ENCODE measurements at places on chromosomes 5 and 9.

DNA sequence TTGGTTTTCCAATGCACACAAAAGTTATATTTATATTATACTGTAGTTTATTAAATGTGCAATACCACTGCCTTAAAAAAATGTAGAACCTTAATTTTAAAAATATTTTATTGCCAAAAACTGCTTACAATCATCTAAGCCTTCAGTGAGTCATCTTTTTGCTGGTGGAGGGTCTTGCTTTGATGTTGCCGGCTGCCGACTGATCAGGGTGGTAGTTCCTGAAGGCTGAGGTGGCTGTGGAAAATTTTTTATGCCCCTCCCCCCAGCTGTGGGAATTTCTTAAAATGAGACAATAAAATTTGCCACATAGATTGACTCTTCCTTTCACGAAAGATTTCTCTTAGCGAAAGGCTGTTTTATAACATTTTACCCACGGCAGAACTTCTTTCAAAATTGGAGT lies 75.9 kb upstream of the SLC25A51 start:
- DNase-seq, result no peak

GRCh38 chr9:97675655-97676054 lies 21.5 kb downstream of the XPA start:
- no peak for DNase-seq

DNA sequence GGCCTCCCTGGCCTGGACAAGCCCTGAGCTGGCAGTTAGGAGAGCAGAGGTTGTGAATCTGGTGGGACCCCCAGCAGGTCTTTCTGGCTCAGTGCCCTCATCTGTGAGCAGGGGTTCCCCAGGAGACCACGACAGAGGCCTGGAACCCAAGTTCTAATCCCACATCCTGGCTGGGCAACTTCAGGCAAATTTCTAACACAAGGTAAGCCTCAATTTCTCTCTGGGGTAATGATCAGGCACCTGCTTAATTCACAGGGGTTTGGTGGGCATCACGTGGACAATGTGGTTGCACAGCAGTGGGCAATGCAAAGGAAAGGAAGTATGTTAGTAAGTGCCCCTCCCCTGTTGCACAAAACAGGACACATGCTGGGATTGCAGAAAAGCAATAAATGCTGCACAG lies 1.9 kb upstream of the KCNIP1 start:
- no peak for DNase-seq

DNA sequence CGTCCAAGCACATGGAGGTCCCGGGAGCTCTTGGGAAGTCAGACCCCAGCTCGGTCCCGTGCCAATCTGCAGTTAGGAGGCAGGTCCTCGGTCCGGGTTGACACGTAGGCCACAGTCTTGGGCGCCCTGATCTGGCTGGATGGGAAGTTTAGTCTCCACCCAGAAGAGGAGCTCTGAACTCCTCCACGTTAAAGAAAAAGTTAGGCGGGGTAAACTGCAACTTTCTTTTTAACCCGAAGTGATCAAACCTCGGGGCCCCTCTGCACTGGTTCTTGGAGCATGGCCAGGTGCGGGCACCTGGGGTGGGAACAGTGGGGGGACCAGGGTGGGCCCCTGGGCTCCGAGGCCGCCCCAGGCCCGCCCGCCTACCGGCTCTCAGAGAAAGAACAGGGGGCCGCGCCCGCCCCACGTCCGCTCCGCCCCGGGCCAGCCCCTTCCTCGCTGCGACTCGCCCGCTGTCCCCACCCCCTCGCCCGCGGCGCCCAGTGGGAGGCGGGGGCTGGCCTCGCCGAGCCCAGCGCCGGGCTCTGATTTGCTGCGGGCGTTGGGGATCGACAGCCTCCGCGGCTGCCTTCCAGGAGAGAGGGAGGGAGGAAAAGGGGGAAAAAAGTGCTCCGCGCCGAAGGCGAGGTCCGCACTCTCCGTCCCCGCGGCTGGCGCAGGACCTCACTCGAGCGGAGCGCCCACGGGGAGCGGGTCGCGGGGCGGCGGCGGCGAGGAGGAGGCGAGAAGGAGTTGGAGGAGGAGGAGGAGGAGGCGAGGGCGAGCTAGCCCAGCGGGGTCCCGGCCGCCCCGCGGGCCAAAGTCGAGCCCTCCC lies at the start of gene COL5A1:
TSS of gene COL5A1 (plus strand) at position 631 of the 817 bp plus-strand sequence. CDS start 385 bp downstream, outside the sequence.
- peak; percentile 96 for DNase-seq

GRCh38 chr5:160171666-160172065 lies 52.4 kb upstream of the PWWP2A start:
- DNase-seq, result no peak

Measured in AG08396 (cell line).